AG04450 (cell line): ENCODE measurements at places on chromosomes 12 and 14. TPM values are rescaled to one million over a fixed set of nuclear protein-coding genes. Genes with fewer than 3 reads are reported as not detected.

DNA sequence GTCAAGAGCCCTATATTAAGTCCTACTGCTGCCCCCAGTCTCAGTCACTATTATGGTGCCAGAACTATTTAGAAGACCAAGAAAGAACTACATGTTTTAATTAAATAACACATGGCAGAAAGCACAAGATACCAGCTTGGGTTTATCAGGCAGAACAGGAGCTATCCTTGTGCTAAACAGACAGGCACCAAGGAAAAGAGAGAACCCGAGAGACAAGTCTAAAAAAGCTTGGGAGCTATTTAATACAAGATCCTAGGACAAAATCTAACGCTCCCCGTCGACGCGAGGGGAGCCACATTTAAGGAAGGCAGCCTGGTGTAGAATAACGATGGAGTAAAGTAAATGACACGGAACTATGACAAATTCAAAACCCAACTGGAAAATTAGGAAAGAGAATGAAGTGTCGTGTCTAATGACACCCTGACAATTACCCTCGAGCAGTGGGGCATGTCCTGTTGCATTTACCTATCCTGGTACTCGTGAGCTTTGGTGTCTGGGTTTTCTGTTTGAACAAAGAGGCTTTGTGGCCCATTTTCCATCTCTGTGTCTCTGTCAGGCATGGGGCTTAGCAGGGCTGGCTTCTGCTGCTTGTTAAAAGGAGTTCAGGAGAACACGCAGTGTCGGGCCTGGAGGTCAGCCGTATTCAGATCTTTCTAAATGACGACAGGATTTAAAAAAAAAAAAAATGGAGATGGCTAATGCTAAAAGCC, 140.6 kb downstream of the ETNK1 start:
- no peak for DNase-seq

The PTHLH gene
- polyA plus RNA-seq = 1.5 and 1.9 TPM in 2 replicates

The C12orf50 gene
- polyA plus RNA-seq = not detected in 2 replicates

GRCh38 chr14:94343238-94344005, 20.3 kb upstream of the SERPINA6 start:
- no peak for DNase-seq

DNA sequence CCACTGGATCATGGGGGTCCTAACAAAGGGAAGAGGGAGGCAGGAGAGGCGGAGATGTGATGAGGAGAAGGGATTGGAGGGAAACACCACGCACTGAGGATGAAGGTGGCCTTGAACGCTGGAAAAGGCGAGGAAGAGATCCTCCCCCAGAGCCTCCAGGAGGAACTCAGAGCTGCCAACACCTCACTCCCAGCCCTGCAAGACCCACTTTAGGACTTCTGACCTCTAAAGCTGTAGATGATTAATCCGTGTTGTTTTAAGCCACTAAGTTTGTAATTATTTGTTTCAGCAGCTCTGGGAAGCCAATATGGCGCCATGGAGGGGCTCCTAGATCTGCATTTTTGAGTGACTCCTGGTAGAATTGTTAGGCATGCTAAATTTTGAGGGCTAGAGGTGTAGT, 74.6 kb upstream of the CEP83 start:
- DNase-seq = no peak

GRCh38 chr14:95147597-95147996, 9.7 kb downstream of the DICER1 start:
- DNase-seq = no peak

GRCh38 chr12:20377750-20378149, 9.4 kb downstream of the PDE3A start:
- DNase-seq = no peak

The LBHD2 gene
- not detected in 2 replicates for polyA plus RNA-seq

The ANO2 gene
- polyA plus RNA-seq = 0.09 TPM in 1 of 2 replicates, not detected in the other
